Kidney tubule cell (primary cell): ENCODE measurements at places on chromosomes 1 and 21.
A peak's percentile ranks its signal among the peaks of the same experiment; 100 is the strongest.

- peak; percentile 89 for DNase-seq
Observed at GRCh38 chr1:63773815-63774616, at the start of gene ROR1. Gene ROR1 (plus strand): TSS chr1:63774017.

DNA sequence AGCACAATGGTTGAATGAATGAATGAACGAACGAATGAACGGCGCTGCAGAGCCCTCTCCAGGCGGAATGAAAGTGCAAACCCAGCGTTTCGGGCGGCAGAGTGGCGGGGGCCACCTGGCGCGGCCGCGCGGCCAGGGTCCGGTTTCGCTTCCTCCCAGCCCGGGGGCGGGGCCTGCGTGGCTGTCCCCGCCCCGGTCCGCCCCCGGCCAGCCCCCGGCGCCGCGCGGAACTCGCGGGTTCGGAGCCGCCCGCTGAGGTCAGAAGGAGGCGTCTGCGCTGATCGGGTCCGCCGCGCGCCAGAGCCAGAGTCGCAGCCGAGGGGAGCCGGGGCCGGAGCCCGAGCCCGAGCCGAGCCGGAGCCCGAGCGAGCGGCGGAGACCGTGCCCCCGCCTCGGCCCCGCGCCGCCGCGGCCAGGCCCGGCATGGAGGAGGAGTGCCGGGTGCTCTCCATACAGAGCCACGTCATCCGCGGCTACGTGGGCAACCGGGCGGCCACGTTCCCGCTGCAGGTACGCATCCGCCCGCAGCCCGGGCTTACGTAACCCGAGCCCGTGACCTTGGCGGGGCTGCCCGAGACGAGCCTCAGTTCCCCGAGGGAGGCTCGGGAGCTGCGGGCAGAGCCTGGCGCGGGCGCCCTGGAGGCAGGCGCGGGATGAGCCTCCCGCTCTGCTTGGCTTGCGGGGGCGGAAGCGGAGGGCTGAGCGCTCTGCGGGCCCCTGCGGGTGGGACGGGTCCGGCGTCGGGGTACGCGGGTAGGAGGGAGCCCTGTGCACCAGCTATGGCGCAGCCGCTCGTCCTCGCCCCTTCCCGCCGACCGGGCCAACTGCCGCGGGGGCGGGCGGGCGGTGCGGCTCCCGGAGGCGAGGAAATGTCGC lies at the start of gene PDXK:
TSS of gene PDXK (plus strand) at position 258 of the 876 bp plus-strand sequence. CDS start at position 424, 166 bp downstream.
- DNase-seq: peak; percentile 91

DNA sequence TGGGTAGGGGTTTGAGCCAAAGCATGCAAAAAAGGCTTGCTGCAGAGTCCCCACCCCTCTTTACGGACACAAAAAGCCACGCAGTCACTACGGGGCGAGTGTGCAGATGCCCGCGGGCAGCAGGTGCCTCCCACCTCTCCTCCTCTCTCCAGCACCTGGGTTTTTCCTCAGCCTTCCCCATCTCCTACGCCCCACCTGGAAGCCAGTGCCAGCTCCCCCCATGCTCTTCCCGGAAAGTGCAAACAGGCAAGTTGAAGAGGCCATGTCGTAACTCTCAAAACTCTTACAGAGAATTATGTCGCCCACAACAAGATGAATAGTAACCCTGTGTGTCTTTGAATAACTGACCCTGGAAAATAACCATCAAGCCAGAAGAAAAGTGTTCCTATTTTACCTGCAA lies 82.5 kb downstream of the PDE9A start:
- no peak for DNase-seq

GRCh38 chr1:115649964-115650363 lies 8.2 kb downstream of the VANGL1 start:
- no peak for DNase-seq

- DNase-seq: peak; percentile 71
Observed at GRCh38 chr1:235093696-235094592, 34.7 kb downstream of the TOMM20 start.

- DNase-seq: no peak
Observed at GRCh38 chr1:230299191-230300006, 126.7 kb downstream of the PGBD5 start.

- no peak for DNase-seq
Observed at GRCh38 chr1:88985692-88986091, 6.7 kb downstream of the KYAT3 start.

GRCh38 chr21:29671728-29672127 lies 268.1 kb downstream of the GRIK1 start:
- no peak for DNase-seq

GRCh38 chr1:202291001-202291400 lies 50.7 kb downstream of the UBE2T start:
- no peak for DNase-seq

DNA sequence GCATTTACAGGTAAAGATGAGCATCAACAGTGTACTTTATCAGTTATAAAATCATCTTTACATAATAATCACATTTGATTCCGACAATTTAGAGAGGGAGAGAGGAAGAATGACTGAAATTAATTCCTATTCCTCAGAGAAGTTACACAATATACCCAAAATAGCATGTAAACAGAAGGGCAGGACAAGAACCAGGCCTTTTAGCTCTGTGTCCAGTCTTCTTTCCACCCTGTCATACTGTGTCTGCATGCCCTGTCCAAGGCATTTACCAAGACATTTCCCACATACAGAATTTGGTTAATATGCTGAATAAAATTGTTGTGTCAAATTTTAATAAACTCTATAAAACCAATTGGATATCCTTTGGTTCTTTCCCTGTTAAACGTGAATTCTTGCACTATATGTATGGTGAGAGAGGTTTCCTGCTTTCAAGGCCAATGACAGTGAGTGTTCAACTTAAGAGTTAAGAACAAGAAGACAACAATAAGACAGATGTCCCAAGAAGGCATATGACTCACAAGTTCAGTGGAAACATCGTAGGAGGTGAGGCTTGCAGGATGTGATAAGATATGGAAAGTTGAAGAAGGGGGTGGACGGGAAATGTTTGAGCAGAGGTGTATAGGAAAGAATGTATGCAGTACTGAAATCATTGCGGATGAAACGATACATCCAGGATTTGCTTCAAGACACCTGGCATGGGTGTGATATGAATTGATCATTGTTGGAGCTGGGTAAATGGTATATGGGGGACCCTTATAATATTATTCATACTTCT lies 20.8 kb downstream of the LRRC8B start:
- no peak for DNase-seq

- DNase-seq: peak; percentile 67
Observed at GRCh38 chr1:59487335-59488031, 190.6 kb downstream of the FGGY start.

GRCh38 chr1:36464605-36465393 lies 615 bp upstream of the MRPS15 start:
- peak; percentile 22 for DNase-seq

- no peak for DNase-seq
Observed at GRCh38 chr1:205271745-205272144, 44.0 kb downstream of the TMCC2 start.

DNA sequence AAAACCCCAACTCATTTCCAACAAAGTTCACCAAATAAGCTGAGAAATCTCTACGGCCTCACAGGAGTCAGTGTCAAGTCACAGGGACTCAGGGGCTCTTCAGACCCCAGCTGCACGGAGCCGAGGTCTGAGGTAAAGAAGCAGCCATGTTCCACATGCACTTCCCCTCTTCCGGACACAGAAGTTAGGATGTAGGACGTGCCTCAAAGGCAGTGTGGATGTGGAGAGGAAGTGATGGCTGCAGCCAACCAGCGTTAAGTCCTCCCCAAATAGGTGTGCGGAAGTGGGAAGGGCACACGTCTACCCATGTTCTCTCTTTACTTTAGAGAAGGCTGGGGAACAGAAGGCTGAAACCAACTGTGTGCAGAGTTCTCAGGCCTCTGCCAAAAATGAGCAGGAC lies 14.6 kb upstream of the NCF2 start:
- DNase-seq: no peak

DNA sequence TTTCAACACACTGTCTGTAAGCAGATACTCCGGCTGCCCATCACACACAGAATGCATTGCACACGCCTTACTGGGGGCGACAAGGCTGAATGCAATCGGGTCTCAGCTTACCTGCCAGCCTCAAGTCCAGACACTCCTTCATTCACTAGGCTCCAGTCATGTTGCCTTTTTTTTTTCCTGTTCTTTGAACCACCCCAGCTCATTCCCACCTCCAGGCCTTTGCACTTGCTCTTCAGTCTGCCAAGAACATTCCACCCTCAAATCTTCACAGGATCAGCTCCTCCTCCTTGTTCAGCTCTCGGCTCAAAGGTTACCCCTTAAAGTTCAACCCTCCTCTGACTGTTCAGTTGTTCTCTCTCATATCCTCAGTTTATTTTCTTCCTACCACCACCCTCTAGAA lies 181.9 kb upstream of the ESRRG start:
- no peak for DNase-seq

DNA sequence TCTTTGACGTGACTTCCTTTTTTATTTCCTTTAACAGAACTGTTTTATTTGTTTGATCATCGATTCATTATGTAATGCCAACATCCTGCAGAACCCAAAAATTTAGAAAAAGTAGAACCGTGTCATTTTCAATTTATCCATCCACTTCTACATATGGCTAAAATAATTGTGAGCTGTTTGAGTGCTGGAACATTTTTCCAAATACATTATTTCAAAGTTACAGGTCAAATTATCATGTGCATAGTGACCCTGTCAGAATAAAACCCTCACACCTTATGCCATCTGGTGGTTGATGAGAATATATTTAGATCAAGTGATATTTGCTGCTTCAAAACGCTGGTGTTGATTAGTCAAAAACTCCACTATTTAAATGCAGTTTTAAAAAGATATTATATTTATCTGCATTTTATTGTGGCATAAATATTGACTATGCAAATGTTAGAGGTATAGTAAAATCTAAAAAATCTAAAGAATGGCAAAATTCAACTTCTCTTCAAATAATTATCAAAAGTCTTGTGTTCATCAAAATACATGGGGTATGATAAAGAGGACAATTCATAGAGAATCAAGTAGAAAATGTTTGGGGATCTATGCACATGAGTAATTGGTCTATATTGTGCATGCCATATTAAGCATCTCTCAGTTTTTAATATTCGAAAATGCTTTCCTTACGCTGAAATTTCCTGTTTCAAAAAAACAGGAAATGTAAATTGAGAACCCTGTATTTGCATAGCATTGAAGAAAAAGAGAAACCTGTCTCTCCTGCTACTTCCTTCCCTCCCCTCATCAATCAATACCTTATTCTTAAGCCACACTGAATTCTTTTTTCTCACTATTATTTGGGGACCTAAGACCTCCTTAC lies 39.7 kb downstream of the UBE2U start:
- DNase-seq: peak; percentile 62

GRCh38 chr1:183739082-183739481 lies 65.8 kb upstream of the RGL1 start:
- no peak for DNase-seq

DNA sequence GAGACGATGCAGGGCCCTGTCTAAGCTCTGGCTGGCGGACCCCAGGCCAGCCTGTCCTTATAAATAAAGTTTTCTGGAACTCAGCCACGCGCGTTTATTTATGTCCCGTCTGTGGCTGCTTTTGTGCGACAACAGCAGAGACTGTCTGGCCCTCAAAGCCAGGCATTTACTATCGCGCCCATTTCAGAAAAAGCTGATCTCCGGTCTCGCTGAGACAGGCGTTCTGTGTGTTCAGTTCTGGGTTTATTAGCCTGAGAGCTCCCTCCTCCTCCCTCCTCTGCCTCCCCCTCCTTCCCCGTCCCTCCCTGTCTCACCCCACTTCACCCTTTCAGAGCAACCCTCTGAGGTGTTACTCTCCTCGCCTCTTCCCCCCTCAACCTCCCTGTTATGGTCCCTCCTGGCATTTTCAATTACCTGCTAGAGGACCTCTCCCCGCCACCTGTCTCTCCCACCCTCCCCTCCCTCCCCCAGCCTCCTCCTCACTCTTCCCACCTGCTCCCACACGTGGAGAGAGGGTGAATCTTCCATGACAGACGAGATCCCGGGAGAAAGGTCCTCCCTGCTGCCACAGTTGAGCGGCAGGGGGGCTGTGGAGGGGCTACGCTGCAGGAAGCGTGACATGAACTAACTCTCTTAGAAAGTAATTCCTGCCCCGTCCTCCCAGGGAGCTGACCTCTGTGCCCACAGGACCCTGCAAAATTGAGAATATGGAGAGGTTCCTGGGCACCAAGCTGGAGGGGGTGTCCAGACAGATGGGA lies 59.9 kb downstream of the SPSB1 start:
- no peak for DNase-seq

DNA sequence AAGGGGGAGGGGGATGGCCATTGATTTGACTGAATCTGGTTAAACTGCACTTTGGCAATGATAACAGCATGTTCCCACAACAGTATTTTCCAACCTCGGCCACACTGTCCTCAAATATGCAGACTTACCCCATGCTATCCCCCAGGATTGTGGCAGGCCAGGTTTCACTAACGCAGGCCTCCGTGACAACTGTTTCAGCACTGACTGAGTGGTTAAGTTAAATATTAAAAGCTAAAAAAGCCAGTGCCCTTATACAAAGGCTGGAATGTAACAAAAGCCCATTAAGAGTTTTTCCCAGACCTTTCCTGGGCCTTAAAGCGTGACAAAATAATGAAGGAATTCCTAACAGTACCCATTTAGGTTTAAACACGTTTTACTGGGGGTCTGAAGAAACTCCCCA lies 202.9 kb downstream of the USP25 start:
- DNase-seq: peak; percentile 88

DNA sequence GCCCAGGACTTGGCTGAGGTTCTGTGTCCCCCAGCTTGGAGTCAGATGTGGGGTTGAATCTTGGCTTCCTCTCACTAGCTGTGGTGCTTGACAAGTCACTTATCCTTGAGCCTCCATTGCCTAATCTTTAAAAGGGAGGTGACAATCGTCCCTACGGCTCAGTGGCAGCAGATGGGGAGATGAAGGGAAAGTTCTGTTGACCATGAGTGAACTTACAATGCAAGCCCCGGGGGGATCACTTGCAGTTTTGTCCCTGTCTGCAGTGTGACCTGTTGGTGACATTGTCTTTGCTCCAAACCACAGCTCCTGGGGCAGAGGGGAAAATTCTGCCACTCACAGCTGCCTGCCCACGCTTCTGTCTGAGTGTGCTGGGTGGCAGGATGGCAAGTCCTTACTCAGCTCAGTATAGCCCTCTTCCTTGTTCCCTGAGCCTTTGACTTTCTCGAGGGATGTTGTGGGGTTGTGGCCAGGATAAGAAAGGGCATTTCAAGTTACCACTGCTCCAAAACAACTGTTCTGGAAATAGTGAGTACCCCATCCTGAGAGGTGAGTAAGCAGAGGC lies 1.7 kb downstream of the PCSK9 start:
- DNase-seq: no peak

DNA sequence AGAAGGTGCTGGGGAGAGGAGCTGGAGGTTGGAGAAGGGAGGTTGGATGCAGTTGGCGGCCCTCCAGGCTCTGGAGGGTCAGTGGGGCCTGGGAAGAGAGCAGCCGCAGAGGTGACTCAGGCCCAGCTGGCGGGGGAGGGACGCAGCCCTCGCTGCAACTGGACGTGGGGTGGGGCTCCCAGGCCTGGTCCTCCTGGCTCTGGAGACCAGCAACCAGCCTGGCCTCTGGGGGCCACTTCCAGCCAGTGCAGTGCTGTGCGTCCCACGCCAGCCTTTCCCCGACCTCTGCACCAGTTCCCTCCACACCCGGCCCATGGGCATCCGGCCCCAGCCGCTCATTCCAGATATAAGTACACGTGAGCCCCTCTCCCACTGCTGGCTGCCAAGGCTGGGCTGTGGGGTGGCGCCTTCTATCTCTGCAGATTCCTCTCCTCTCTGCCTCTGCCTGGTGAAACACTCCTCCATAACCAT lies 38.0 kb upstream of the COL18A1 start:
- DNase-seq: peak; percentile 89
